ENCODE measurements at places on chromosomes 1 and 21.
A peak's percentile ranks its signal among the peaks of the same experiment; 100 is the strongest.

DNA sequence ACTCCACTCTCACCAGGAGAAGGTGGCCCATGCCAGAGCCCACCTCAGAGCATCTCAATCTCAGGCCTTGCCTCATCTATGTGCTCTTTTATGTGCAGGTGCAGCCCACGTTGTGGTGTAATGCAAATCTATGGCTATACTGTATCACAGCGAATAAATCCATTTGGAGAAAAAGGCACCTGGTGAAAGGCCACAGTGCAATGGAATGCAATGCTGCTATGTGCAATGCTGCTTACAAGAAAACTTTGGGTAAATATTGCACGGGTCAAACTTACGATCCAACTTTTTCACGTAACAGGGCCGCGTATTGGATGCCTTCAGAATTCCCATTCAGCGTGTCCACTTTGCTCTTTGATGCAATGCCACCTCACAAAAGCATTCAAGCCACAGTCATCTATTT lies 13.5 kb downstream of the ZBTB18 start:
- DNase-seq, result no peak

DNA sequence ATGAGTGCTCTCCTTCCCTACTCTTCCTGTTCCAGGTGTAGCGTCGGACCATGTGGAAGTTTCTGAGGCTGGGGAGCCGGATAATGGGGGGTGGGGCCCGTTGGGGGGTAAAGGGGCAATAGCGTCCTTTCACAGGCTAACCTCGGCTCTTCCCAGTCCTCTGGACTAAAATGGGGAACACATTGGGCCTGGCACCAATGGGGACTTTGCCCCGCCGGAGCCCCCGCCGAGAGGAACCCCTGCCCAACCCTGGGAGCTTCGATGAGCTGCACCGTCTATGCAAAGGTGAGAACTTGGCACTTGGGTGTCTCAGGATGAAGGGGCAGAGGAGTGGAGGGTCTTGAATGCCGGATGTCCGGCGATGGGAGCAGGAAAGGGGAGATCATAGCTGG lies 456 bp downstream of the TOMM40L start:
- no peak for DNase-seq

DNA sequence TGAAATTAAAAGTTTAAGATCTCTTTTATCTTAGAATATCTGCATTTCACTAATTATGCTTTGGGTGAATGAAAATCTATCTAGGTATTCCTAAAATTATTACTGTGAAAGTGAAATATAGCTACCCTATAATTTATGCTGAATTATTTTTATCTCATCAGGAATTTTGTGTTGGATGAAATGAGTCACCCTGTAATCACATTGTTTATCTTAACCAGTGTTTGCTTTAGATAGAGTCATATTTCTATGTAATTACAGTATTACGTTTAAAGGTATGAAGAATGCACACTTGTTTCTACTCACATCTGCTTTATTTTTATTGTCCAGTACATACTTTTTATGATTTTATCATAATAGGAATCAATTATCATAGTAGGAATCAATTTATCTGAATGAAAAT lies 249.2 kb downstream of the NCAM2 start:
- no peak for DNase-seq

DNA sequence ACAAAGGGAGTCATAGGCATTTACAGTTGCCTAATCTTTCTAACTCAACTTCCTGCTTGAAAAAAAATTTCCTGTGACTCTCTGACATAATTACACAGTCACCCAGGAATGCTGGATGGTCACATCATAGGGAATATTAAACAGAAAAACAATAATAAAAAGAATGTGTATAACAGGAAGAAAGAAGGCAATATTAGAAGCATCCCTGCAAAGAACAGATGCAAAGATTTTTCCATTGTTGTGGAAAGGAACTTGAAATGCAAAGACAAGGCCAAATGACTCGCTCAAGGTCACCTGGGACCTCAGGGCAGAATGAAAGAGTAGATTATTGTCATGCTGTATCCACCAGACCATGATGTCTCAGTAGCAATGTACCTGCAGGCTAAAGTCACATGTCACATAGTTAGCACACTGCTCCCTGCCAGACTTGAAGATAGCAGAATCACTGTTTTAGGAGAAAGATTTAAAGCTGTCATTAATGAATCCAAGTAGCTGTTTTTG lies 184.3 kb downstream of the CYYR1 start:
- no peak for DNase-seq

DNA sequence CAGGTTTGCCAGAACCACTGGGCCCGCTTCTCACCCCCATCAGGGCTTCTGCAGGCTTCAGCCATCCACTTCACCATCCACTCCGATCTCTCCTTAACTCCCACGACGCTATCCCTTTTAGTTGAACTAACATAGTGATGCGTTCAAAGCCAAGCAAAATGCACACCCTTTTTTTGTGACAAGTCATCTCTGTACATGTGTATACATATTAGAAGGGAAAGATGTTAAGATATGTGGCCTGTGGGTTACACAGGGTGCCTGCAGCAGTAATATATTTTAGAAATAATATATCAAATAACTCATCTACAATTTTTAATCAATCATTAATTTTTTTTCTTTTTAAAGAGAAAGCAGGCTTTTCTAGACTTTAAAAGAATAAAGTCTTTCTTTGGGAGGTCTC lies 114.6 kb downstream of the NBPF12 start:
- no peak for DNase-seq

DNA sequence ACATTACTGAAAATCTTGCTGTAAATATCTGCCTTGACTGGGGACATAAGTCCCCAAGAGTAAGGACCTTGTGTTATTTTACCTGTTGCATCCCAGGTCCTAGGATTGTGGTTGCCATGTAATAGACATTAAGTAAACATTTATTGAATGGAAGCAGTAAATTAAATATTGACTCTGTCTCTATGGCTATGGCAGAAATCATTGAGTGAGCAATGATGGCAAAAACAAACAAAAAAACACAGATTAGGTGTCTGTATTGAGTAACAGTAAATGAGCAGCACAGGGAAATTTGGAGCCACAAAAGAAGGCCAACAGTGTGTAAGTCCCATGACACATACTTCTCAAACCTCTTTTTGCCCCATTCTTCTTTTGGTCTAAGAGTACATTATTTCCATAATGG lies 240.4 kb downstream of the NFIA start:
- DNase-seq, result no peak

DNA sequence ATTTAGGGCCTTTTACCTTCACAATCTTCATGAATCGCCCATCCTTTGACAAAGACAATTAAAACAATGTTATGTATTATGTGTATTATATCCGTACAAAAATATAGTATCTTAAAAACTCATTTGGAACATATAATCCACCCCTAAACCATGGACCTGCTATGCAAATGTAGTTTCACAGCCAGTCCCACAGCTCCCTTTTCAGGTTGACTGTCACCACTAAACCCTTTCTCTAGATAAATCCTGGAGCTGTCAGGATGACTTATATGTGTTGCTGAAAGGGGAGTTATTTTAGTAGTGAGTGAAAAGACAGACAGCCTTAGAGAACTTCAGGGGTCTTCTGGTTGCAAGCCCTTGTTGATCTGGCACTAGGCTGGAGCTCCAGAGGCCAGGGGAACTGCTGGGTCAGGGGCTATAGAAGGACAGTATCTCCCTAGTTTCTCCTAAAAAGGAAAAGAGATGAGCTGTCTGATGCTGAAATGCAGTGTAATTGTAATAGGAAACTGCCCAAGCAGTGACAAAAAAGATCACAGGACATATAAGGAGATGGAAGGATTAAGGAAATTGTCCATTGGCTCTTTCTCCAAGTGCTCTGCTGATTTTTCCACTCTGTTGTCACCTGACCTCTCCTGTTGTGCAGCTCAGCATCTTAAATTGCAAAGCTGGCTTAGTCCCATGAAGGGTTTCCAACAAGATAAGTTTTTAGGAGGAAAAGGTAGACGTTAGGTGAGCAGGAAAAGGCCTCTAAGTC lies 127.7 kb downstream of the S1PR1 start:
- no peak for DNase-seq

DNA sequence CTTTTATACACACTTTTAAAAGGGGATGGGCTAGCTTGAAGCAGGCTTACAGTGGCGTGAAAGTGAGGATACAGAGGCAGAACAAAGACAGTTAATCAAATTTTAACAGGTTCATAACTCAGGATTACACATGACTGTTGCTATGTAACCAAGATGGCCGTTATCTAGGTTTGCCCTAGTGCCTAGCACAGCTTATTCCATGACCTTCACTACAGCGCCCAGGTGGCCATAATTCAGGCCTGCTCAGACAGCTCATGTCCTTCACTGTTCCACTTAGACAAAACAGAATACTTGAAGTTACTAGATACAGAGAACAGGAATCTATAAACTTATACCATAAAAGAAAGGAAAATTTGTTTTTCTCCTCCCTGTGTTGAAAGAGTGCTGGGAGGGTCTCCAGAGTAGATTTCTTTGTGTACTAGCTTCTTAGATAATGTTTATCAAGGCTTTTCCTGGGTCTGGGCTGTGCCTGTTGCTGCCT lies 6.2 kb upstream of the SPRR2F start:
- DNase-seq, result no peak

DNA sequence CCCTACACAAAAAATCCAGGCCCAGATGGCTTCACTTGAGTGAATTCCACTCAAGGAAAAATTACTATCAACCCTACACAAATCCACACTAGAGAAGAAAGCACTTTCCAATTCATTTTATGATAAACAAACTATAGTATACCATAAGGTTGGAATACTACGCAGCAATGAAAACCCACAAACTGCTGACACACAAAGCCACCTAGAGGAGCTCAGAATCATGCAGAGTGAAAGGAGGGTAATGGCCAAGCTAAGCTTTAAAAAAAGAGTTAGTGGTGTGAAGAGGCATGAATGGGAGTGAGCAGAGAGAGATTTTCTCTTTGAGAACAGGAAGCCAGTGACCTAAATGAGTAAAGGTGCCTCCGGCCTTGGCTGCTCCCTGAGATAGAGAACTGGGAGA lies 93.7 kb downstream of the DHRS3 start:
- DNase-seq, result no peak

DNA sequence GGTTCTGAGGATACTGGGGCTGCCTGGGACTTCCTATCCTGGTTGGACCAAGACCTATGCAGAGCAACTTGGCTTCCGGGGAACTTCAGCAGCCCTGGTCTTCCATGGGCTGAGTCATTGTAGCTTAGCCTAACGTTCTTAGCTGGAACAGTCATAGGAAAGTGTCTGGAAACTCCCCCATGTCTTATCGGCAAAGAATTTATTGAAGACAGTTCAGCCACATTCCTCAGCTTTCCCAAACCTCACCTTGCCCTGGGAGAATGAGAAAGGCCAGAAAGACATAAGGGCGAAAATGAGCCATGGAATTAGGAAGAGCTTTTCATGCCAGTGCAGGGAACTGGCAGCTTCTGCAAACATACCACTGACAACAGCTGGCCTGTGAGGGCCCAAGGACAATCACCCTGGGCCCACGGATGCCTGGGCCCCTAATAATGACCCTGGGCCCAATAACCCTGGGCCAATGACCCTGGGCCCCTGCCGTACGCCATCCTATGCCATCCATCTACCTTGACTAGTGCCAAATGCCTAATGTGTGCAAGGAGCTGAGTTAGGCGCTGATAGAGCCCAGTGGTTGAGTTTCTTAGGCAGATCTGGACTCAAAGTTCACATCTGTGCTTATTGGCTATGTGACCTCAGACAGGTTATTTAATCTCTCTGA lies 114.4 kb upstream of the GADD45A start:
- DNase-seq, result no peak

GRCh38 chr1:10507111-10507879 lies 32.5 kb downstream of the PEX14 start:
- DNase-seq, result peak; percentile 52

DNA sequence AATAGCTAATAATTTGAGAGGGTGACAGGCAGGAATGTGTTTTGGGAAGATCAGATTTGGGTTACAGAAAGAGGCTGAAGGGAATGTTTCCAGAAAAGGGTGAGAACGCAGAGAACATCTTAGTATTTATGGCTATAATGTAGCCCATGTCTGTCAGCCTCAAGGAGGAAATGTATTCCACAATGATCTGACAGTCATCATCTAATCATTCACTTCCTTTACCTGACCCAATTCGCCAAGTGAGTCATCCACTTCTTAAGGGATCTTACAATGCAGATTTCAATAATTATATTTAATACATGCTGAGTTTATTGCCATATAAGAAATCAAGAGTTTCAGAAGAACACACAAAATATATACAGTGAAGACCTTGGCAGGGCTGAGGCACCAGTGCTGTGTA lies 10.8 kb downstream of the TRIM45 start:
- no peak for DNase-seq

DNA sequence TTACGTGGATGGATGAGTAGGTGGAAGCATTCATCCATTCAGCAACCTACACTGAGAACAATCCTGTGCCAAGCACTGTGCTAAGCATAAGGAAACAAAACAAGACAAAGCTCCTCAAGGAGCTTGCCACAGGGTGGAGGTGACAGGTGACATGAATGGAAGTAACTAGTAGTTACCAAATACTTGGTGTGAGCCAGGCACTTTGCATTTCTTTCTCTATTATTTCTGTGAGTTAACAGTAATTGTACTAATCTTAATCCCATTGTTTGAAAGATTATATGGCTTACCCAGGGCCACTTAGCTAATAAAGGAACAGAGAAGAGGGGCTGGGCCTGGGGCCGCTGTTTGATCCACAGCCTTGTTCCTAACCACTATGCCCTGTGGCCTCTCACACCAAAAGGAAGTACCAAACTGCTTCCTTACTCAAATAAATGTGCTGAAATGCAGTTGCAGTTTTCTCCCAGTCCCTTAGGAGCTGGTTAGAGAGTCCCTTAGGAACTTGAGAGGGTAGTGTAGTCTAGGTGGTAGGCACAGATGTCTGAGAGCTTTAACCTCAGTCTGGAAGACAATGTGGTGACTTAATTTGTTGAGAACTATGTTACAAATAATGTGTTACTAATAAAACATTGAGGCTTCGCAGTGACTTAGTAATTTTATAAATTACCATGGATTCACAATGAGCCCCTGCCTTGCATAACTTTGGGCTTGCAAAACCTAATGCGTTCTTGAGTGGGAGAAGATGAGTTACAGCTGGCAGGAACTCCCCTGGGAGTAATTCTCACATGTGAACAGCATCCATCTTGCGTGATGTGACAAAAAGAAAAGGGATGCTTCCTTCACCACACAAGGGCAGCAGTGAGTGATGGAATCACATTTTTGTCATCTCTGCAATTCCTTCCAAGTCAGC lies 69.8 kb downstream of the MPZL1 start:
- DNase-seq, result no peak

DNA sequence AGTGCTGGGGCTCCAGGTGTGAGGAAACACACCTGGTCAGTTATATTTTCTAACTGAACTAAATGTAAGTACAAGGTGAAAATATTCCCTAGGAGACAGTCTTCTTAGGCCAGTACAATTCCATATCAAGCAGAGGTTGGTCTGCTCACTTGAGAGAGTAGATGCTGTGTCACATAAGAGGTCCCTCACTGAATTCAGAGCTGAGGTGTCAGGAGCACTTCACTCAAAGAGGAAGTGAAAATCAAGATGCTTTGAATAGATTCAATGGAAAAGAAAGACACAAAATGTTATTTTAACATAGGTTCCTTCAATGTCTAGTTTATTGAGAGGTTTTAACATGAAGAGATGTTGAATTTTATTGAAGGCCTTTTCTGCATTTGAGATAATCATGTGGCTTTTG lies 4.3 kb upstream of the FCRL3 start:
- no peak for DNase-seq

All from T-cell (primary cell).